ENCODE measurements at places on chromosomes 2 and 18. TPM values are rescaled to one million over a fixed set of nuclear protein-coding genes. Genes with fewer than 3 reads are reported as not detected.

The TUBA4A gene
- total RNA-seq, result 10.7 TPM

The APCDD1 gene
- 0.95 TPM for total RNA-seq

The MDH1B gene
- total RNA-seq, result not detected

The DHRS9 gene
- total RNA-seq, result not detected

The ALPP gene
- total RNA-seq, result not detected

The KCNJ13 gene
- total RNA-seq, result not detected

The CCDC68 gene
- total RNA-seq, result 2.9 TPM

The ZNF804A gene
- not detected for total RNA-seq

The MALL gene
- 114 TPM for total RNA-seq

The PDE6D gene
- 23.8 TPM for total RNA-seq

The FAM228B gene
- 8.3 TPM for total RNA-seq

The PLEK gene
- 0.11 TPM for total RNA-seq

The REEP1 gene
- 0.53 TPM for total RNA-seq

The CCL20 gene
- 0.53 TPM for total RNA-seq

The TCF4 gene
- total RNA-seq, result 374 TPM

The CCDC141 gene
- total RNA-seq, result not detected

The ACVR1 gene
- 33.6 TPM for total RNA-seq

The TNS1 gene
- total RNA-seq, result 35.6 TPM
